Hematopoietic multipotent progenitor cell treated with erythropoietin and hydrocortisone succinate and interleukin-3 and kit ligand, for 8 days (in vitro differentiated cells): ENCODE measurements at places on chromosomes 2 and 18.

DNA sequence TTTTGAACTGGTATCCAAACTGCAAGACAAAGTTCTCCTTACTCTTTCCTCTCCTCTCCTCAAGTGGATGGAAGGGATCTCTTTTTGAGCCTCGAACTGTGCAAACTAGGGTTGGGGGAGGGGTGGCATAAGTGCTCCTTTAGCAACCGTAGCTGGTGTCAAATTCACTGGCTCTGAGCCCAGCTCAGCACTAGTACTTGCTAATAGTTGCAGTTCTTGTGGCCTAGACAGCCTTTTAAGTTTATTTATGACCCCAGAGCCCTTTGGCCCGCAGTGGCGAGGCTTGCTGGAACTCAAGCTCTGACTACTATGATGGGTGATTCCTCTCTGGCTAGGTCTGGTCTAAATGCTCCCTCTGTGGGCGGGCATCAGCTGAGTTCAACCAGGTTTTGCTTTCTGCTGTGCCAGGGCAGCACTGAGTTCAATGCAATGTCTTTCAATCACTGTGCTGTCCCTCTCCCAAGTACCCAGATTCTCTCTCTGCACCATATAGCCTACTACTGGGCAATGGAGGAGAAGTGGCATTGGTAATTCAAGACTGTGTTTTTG, 528.4 kb upstream of the SYT4 start:
- no peak for DNase-seq

DNA sequence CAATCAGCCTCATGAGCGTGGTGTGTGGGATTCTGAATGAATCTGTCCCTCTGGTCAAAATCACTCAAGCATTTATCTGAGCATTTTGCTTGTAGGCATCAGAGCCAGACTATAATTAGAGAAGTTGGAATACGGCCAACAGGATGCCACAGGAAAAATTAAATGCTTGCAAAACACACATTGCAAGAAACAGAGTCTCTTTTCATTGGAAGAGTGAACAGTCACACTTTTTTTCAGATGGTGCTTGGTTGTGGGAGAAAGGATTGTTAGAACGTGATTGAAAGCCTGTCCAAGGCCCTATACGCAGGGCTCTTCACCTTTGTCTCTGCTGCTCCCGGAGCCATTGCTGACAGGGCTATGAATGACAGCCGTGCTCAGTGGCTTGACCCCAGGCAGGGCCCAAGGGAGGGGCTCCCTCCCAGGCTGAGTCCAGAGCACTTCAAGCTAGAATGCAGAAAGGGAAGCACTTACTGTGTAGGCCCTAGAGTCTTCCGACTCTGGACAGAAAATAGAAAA, 59.8 kb downstream of the SNTG2 start:
- DNase-seq, result no peak

DNA sequence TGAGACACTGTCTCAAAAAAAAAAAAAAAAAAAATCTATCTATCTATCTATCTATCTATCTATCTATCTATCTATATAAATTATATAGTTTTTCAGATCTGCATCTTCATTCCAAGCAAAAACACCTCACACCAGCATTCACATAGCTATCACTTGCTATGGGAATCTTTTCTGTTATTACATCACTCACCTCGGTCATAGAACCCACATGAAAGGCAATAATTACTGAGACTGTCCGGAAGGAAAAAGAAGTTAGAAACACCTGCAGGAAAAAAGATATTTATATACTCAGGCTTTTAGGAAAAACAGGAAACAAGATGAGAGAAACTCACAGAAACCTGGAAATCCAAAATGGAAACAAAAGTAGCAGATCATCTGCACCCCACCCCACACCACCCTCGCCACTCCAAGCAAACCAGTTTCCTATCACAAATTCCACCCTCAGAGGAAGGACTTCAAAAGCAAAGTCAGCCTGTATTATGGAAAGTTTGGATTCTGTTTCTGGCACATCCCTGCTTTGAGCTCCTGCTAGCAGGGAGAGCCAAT, 21.9 kb upstream of the CCDC141 start:
- no peak for DNase-seq

DNA sequence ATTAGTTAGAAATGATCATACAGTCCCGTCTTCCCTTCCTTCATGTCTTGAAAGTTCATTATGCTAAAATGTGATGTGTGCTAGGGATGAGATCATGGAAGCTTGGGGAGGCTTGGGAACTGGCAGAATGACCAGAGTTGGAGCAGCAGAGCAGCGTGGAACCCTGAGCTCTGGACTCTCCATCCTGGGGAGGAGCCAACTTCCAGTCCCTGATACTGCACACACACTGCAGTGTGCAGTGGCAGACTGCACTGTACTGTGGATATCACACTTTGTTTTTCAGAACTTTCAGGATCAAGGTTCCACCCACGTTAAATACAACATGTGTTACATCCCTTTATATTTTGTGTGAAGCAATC, 27.3 kb upstream of the GREB1 start:
- no peak for DNase-seq

- DNase-seq, result no peak
Observed at GRCh38 chr2:45096996-45097395, 87.7 kb upstream of the SIX2 start.

DNA sequence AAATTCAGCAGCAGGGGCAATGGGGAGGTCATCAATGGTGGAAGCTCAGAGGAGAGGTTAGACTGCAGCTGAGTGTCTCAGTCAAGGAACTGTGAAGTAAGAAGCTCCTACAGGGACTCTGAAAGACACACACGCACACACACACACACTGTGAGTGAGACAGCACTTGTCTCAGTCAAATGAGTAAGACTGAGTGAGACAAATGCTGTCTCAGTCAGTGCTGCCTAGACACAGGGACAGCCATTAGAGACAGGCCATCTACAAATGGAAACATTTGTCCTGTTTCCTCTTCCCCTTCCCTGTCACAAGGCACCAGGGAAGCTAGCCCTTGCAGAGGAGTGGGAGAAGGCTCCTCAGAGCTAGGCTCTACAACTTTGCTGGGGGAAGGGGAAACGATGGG, 577.4 kb upstream of the GCFC2 start:
- no peak for DNase-seq

- no peak for DNase-seq
Observed at GRCh38 chr18:54382733-54383252, 25.1 kb downstream of the C18orf54 start.

GRCh38 chr2:190947711-190948251, 66.2 kb downstream of the STAT1 start:
- peak; percentile 18 for DNase-seq

GRCh38 chr2:71604726-71605120, 151.4 kb downstream of the DYSF start:
- DNase-seq, result no peak

DNA sequence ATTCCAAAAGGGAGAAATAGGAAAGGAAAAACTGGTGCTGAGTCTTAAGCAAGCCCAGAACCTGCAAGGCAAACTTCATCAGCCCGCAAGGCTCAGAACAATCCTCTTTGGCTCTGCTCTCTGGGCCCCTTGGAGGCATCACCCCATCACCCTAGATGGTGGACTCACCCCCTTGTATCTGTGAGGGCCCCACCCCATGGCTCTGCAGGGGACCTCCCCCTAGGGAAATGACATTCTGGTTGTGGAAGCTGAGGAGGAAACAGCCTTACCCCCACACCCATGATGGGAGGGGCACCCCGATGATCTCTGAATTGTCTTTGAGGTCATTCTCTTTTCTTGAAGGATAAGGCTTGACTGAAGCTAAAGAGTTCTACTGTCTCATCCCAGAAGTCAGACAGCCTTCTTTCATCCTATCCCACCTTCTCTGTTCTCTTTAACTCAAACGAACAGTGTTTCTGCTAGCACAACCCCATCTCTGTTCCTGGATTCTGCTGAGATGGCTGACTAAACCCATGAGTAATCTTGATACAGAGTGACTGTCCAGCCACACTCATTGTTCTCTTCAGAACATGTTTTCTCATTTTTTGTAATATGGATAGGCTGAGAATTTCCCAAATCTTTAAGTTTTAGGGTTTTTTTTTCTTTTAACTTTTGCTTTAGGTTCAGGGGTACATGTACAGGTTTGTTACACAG, 492.1 kb upstream of the MYT1L start:
- no peak for DNase-seq

- DNase-seq, result no peak
Observed at GRCh38 chr2:70806013-70806412, 14.4 kb downstream of the CLEC4F start.

DNA sequence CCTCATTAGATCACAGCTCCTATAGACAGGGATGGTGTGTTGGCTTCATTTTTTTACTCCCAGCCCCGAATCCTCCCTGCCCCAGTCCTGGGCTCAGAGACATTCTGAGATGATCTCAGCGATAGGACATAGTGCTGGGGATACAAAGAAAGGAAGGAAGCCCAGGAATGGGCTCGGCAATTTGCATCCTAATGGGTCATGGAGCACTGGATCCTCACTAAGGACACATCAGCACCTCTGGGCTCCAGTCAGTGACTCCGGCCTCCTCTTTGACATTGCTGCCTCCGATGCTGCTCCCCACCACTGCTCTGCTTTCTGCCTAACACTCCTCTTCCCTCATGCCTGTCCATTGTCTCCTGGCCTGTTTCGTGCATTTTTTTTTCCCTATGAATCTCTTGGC, 489.1 kb downstream of the STK39 start:
- no peak for DNase-seq

DNA sequence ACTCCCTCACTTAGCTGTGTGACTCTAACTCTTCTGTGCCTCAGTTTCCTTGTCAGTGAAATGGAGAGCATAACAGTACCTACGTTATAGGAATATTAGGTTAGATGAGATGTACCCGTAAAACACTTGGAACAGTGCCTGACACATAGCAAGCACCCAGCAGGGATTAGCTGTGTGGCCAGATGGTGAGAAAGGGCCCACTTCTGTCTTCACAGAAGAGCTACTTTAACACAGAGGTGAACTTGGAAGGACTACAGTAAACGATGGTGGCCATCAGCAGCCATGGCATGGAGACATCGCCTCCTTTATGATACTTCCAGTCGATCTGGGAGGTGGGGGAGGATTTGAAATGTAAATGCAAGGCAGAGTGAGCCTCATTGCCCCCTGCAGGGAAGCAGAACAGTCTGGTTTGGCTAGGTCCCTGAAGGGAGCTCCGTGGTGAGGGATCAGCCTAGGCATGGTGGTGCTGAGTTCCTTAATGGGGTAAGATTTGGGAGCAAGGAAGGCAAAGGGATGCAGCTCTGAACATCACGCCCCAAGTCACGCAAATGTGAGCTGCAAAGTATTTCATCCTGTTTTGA, 101.7 kb upstream of the ALPP start:
- DNase-seq, result no peak

GRCh38 chr2:16184945-16185660, 244.8 kb downstream of the MYCN start:
- no peak for DNase-seq

- no peak for DNase-seq
Observed at GRCh38 chr18:66979009-66979408, 375.1 kb upstream of the CDH19 start.

DNA sequence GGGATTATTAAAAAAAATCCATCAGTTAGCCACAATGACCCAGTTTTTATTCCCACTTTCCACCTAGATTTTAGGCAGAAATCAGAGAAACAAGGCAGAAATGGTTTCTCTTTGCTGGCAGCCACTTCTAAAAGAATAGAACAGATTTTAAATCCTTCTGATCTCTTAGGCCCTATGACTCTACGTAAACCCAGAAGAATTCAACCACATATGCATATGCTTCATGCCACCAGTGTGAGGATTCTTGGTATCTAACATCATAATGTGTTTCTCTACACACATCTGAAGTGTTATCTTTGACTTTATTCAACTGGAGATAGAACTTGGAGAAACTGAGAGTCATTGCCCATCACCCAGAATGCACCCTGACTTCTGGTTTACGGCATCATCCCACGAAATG, 128.7 kb upstream of the TANK start:
- DNase-seq, result no peak

GRCh38 chr2:196046123-196046917, 22.3 kb downstream of the DNAH7 start:
- no peak for DNase-seq

DNA sequence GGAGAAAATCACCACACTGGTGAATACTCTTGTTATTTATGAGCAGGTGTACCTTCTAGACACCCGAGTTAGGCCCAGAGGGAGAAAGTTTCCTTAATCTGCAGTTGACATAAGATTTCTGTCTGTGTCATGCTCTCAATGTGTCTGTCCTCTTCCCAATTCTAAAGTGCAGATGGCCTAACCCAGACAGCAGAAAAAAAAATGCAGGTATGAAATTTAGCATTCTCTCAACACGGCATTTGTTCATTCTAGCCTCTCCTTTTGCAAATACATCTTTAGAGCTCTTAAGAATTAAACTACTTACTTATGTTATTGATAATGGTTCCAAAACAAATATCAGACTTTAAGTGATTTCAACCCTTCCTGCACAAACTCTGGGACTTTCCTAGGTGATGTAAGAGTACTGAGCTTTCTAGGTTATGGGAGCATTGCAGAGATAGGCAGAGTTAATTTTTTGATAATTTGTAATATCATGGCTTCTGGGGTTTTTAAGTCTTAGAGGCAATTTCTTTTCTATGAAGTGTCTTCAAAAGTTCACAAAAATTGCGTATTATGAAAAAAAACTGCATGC, 32.9 kb upstream of the ITGB6 start:
- no peak for DNase-seq

DNA sequence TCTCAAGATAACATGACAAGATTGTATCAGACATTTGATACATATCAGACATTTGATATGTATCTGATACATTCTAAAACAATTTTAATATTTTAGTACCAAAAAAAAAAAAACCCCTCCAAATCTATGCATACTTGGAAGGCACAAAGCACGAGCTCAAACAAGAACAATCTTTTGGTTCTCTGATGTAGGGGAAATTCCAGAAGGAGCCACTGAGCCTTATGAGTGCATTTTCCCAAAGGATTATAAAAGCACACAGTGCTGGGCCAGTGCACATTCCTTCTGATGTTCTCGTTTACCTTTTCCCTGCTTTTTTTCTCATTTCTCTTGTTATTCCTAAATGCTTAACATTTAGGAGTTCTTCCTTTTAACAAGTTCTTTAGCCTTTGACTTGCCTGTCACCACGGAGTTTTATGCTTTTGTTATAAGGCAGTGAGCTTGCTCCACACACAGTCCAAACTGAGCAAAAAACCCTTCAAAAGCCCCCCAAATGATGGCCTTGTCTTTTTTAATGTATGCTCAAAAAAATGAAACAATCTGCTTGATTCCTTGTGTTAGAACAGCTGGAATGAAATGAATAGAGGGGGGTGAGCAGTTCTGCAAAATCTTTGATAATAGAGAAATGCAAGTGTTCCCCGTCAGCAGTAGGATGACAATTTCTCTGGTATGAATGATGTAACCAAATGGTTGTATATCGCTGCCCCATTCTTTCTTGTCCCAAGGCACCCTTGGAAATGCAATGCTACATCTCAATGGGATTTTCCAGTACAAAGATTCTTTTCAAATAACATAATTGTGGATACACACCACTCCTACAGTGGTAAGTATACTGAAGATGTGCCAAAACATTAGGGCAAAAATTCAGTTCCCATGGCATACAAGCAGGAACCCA, 597.2 kb upstream of the ZEB2 start:
- no peak for DNase-seq

DNA sequence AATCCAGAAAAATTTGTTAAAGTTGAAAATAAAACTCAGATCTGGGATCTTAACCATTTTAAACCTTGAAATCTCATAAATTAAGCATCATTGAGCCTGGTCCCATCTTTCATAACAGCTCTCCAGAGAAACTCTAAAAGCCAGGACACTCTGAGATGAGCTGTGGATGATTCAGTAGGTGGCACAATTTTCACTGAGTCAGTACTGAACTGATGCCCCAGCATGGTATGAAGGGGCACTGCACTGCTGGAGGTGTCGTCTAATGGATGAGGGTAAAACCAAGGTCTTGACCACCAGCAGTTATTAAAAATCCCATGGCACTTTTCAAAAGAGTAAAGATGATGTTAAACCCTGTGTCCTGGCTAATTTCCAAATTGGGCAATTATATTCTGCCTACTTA, 170.6 kb downstream of the FIGN start:
- DNase-seq, result no peak
